Fibroblast of lung (primary cell): ENCODE measurements at places on chromosomes 4 and X. TPM values are rescaled to one million over a fixed set of nuclear protein-coding genes. Genes with fewer than 3 reads are reported as not detected.
A peak's percentile ranks its signal among the peaks of the same experiment; 100 is the strongest.

DNA sequence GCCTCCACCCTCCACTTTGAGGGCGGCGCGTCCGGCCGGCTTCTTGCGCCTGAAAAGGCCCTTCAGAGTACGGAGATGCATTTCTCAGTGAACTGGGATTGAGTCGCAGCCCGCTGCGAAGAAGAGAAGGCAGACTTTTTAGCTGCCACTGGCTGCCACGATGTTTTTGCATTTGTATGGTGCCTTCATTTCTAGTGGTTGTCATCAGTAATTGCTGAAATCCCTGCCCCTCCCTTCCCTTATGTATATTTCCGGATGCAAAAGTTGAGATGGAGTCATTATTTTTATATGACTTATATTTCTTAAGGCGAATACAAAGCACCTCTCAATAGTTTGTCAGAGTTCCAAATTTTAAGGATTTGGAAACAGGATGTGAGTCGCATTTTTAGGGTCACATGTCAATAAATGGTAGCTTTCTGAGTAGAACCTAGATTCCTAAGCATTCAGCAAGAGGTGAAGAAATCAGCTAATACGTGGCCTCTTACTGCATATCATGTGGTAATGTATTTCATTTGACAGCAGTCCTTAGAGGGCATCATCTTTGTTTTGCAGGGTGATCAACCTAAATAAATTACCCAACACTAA, 658 bp downstream of the ATP6AP2 start:
- peak; percentile 11 for DNase-seq

DNA sequence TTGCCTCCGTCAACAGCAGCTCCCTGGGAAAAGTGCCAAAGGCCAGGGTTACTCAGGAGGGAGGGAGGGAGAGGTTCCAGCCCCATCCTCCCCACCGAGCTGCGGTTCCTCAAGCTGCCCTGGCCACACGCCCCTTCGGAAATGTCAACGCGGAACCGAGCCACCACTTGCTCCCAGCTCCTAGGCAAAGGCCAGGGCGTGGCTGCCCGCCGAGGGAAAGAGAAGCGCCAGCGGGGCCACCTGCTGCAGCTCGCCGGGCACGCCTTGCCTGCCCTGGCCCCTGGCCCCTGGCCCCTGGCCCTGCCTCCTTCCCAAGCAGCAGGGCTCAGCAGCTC, 15.3 kb downstream of the SLC6A8 start:
- DNase-seq = peak; percentile 54

DNA sequence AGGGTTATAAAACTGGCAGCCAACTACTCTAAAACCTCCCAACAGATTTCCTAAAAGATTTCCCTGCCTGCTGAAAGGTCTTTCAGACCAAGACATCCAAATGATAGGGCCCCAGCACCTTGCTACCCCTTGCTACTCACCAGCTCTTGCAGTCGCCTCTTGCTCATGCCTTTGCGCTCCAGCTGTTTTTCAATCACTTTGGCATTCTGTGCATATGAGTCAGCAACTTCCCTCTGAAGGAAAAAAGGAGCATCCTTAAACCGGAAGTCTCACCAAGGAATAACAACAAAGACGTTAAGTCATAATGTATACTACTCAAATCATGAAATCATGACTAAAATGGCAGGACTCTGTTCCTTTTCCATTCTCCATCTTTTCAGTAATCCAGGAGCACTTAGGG, 24.0 kb downstream of the STEEP1 start:
- peak; percentile 74 for DNase-seq

GRCh38 chrX:95764972-95765451, 919.6 kb upstream of the DIAPH2 start:
- peak; percentile 1 for DNase-seq

DNA sequence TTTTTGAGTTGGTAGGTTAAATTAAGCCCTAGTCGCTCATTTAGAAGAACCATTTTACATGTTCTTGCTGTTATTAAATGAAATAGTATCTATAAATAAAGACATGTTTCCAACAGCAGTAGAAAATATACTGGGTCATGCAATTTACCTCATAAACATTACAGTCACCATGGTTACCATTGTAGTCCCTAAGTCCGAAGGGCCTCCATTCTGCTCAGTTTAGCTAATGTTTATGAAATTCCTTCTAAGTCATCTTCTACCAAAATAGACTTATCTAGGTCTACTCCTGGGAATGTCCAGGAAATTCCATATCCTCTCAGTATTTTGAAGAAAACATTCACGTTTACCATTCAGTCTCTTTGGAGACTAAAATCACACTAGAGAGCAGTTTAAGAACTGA, 292.5 kb upstream of the DCAF8L1 start:
- DNase-seq = no peak

The LDB2 gene
- 40.6 and 78.3 TPM in 2 replicates for total RNA-seq
